ENCODE measurements at places on chromosomes 1 and 21. TPM values are rescaled to one million over a fixed set of nuclear protein-coding genes. Genes with fewer than 3 reads are reported as not detected.

DNA sequence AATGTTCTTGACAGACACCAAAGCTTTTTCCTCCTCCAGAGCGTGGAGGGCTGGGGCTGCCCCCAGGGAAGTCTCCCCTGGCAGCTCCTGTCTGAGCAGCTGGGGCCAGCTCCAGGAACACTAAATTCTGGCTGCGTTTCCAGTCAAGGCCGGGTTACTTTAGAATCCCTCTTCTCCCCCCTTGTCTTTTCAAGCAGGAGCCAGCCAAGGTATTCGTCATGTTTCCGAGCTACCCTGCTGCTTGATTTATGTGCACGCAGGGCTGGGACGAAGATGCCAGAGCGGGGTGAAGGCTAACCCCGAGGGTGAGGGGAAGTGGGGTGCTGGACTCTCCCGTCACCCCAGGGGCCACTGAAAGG, 68.1 kb upstream of the ANGPTL1 start:
- DNase-seq, result no peak

DNA sequence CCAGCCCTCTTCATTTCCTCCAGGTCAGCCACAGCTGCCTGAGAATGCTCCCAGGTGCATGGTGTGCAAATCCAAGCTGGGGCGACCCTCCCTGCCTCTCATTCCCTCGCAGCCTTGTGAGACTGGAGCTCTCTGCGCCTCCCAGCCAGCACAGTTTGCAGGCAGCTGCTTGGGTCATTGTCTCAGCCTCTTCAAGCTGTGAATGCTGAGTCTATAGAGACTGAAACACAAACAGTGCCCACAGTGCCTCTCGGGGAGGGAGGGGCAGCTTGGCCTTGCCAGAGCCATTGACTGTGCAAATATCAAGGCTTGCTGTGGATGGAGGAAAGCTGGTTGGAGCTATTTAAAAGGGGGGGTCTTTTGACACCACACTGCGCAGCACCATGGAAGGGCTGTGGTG, 10.6 kb downstream of the PLXNA2 start:
- DNase-seq, result peak; percentile 51

GRCh38 chr1:47963568-47964358, 33.4 kb downstream of the TRABD2B start:
- DNase-seq, result no peak

GRCh38 chr1:227883073-227883520, 64.6 kb downstream of the WNT9A start:
- no peak for DNase-seq

GRCh38 chr1:214364786-214365295, 83.9 kb downstream of the SMYD2 start:
- DNase-seq, result no peak

GRCh38 chr1:14603645-14604044, 5.2 kb downstream of the KAZN start:
- no peak for DNase-seq

GRCh38 chr1:33661811-33662454, 189.5 kb downstream of the ZSCAN20 start:
- DNase-seq, result no peak

DNA sequence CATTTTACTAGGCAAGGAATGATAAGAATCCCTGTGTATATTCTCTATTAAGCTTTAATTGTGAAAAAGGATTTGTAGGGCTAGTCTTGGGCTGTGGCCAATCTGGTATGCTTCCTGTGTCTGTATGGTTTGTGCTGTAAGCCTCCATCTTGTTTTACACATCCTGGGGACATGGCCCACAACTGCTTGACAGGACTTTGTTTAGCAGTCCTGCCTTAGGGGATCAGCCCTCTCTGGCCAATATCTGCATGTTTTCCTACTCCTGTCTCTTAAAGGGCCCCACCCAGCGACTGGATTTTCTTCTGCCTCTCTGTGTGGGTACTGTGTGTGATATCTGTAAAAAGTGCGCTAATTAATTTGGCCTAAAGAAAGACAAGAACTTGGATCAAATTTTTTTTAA, 813.2 kb downstream of the PLA2G4A start:
- DNase-seq, result no peak

- no peak for DNase-seq
These were observed 65.9 kb upstream of the LRRN2 start for GRCh38 chr1:204751480-204751879.

- DNase-seq, result no peak
These were observed 135.9 kb downstream of the SLC30A10 start for GRCh38 chr1:219792337-219793021.

- no peak for DNase-seq
These were observed 10.3 kb downstream of the GPN2 start for GRCh38 chr1:26879793-26880192.

DNA sequence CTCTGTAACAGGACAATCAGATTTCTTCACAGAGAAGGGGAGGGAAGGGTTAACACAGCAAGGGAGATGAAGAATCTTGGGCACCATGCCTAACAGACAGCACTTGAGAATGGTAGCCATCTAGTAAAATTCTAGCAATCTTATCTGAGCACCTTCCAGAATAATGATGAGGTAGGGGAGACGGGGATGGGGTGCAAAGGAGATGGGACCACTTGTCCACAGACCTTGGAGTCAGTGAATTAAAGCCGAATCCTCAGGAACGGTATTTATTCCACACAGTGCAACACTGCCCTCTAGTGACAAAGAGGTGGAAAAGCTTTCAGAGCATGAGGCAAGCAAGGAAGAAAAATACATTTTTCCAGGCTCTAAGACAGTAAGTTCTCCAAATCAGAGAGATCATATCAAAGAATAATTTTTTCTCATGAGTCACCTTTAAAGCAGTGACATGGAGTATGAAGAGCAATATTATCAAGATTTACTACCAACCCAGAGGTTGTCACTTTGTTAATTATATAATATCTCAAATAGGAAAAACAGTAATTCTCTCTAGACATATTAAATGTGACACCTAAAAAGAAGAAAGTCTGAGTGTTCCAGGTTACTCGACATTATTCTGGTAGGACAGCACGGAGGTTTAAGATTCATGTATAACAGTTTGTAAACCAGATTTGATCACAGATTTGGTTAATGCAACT, 43.3 kb upstream of the LPAR3 start:
- DNase-seq, result peak; percentile 78

- no peak for DNase-seq
These were observed 1.2 kb downstream of the SYTL1 start for GRCh38 chr1:27342778-27343638.

GRCh38 chr1:192951691-192952460, 107.3 kb downstream of the UCHL5 start:
- peak; percentile 92 for DNase-seq

DNA sequence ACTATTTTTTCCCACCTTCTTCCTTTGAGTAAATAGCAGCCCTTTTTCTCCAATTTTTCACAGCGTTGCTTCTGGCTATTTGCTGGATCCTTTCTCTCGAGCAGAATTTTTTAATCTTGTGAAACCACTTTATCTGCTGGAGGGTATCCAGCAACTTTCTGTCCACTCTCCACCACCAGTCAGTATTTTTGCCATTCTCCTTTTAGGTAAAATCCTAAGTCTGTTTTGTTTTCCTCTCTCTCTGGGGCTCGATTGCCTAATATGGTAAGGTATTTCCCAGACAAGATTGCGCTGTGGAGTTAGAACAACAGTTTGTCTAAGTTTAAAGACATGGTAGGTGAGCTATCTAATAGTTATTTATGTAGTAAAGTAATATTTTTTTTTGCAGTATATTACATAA, 156.9 kb downstream of the PPP1R12B start:
- DNase-seq, result peak; percentile 2

GRCh38 chr1:43147625-43148327, 24.3 kb downstream of the EBNA1BP2 start:
- peak; percentile 73 for DNase-seq

GRCh38 chr1:181179279-181179986, 90.9 kb downstream of the IER5 start:
- DNase-seq, result no peak

GRCh38 chr21:44485254-44485793, 30.0 kb downstream of the LRRC3 start:
- peak; percentile 56 for DNase-seq

DNA sequence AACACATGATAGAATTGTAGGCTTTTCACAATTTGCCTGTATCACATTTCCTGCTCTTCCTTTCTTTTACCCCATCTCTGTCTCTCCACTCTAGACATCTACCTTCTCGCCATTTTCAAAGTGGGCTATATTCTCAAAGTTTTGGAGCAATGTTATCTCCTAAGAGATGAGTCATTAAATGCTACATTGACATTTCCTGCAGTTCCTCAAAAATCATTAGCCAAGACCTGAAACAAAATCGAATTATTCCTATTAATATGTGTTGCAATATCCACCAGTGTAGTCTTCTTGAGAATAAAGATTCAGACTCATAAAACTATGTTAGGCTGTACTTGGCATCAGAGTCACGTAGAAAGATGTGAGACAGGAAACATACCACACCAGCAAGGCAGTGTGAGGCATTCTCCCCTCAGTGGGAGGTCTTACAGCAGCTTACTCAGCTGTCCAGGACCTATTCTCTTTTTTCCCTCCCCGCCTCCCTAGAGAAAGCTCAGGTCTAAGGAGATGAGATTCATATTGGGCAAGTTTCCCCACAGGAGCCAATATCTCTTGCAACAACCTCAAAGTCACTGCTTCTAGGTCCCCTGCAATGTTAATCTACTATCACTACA, 38.8 kb downstream of the FRRS1 start:
- DNase-seq, result peak; percentile 89

DNA sequence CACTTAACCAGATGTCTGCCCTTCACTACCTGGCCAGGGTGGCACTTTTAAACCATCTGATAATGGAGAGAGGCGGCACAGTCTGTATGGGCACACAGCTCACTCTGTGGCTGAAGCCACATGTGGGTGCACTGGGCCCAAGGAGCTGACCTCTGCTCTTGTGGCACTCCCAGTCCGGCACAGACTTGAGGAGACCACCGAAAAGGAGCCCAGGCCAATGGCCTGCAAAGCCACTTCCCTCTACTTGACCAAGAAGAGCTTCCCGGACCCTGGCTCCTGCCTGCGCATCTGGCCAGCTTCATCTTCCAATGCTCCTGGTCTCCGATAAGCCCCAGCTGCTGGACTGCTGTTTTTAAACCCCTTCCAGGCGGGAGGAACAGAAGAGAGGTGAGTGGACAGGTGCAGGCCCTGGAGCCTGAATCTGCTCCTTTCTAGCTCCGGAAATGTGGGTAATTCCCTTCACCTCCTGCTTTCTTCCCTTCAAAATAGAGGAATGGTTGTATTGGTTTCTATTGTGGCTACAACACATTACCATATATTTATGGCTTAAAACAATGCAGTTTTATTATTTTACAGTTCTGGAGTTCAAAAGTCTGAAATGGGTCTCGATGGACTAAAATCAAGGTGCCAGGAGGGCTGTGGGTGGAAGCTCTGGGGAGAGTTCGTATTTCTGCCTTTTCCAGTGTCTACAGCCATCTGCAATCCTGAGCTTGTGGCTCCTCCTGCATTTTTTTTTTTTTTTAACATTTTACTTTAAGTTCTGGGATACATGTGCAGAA, 11.6 kb downstream of the GNG4 start:
- DNase-seq, result no peak

DNA sequence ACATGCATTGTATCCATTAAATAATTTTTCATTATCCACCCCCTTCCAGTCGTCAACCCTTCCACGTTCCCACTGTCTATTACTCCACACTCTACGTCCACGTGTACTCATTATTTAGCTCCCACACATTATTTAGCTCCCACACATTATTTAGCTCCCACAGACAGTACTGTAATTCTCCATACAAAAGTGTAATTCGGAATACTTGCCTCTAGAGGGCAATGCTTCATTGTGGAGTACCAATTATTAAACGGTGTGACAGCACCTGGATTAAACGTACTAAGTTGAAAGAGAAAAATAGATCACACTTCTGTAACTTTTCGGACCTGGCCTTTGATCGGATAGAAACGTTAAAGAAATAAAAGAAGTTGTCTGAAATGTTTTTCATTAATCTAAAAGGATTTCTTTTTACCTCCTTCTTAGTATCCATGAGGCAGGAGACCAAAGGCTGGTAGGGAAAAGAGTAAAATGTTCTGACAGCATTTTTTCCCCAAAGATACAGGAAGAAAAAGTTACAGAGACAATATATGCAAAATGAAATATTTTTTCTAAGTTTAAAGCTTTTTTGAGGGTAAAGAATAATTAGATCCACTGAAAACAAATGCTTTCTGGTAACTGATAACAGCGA, 99.2 kb downstream of the LHX8 start:
- DNase-seq, result peak; percentile 68

DIRAS3 gene
- total RNA-seq, result 0.85 TPM

FAM78B gene
- 1.2 TPM for total RNA-seq

LCE1C gene
- not detected for total RNA-seq

NCAM2 gene
- total RNA-seq, result 0.42 TPM

MMP23B gene
- total RNA-seq, result not detected

CD1B gene
- not detected for total RNA-seq

OR2T29 gene
- total RNA-seq, result not detected

MROH7 gene
- 0.17 TPM for total RNA-seq

ADAM30 gene
- total RNA-seq, result not detected

ITLN2 gene
- total RNA-seq, result not detected

PALMD gene
- 63.3 TPM for total RNA-seq

All from dermis blood vessel endothelial cell (primary cell).